GM23338 (cell line): ENCODE measurements at places on chromosomes 13 and 19. TPM values are rescaled to one million over a fixed set of nuclear protein-coding genes. Genes with fewer than 3 reads are reported as not detected.
A peak's percentile ranks its signal among the peaks of the same experiment; 100 is the strongest.

- H3K27ac ChIP-seq, result no peak overlapping the region
- H3K4me1 ChIP-seq, result no peaks in the 10 kb centered on the region
- peaks cover 9% of the 10 kb centered on the region for H3K27me3 ChIP-seq
- DNase-seq, result no peak
- H3K4me3 ChIP-seq, result no peak overlapping the region
- no peaks in the 10 kb centered on the region for H3K36me3 ChIP-seq
Observed at GRCh38 chr19:43814663-43815352, 12.3 kb upstream of the ZNF283 start.

DNA sequence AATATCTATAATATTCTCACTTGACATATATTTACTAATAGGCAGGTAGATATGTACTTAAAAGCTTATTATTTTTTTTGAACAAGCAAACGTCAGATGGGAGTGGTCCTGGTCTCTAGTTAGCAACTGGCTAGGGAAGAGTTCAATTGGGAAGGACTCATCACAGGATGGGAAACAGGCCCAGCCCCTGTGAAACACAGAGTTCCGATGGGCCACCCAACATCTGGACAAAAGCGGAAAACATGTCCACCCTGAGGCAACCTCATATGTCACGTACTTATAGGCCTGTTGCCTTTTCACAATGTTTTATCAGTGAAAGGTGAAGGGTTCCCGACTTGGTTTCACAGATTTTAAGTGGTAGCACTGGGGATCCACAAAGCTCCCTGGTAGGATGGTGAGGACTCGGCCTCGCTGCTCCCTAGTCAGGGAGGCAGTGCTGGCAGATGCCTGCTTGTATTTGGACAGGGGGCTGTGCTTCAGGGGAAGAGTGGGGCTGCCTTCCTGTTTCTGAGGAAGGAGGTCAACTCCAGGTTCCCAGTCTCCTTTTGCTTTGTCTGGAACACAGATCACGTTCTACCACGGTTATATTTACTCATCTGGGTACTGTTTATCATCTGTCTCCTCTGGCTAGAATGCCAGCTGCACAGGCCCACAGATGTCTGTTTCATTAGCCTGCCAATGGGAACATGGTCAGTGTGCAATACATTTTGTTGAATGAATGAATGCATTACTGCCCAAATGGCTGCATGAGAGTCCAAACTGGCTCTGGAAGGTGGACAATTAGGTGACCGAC lies 49.4 kb upstream of the SLC15A1 start:
- H3K36me3 ChIP-seq, result no peaks in the 10 kb centered on the region
- peaks cover under 1% of the 10 kb centered on the region; the same call in 1 of the 2 replicates for H3K4me1 ChIP-seq
- DNase-seq, result no peak
- no peaks in the 10 kb centered on the region for H3K27me3 ChIP-seq

The OR7E24 gene
- not detected in 2 replicates for total RNA-seq

The PEX11G gene
- 1.2 and 2.2 TPM in 2 replicates for total RNA-seq

DNA sequence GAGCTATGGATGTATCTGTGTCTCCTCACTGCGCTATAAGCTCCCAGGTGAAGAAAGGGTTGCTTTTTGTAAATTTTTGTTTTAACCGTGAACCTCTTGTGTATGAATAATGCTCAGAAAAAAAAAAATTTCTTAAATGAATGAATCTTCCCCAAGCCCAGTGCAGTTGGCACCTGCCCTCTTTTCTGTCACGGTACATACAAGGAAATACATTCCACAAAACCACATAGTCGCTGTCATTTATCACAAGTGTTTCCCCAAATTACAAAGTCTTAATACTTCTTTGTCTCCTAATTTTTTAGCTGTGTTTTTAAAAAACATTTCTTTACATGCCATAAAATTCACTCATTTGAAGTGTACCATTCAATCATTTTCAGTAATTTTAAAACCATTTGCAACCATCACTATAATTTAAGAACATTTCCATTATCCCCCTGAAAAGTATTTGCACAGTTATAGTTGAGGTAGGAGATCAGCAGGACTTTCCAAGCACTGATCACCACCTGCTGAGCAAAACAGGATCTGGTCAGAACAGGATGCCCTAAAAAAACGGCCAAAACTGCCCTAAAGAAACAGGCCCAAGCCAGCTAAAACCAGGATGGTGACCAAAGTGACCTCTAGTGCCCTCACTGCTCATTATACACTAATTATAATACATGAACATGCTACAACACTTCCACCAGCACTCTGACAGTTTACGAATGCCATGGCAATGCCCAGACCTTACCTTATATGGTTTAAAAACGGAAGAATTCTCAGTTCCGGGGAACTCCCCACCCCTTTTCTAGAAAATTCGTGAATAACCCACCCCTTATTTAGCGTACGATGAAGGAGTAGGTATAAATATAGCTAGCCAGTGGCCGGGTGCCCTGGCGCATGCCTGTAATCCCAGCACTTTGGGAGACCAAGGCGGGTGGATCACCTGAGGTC lies 1.3 kb upstream of the TEX30 start:
- H3K4me3 ChIP-seq, result no peak overlapping the region
- H3K36me3 ChIP-seq, result no peaks in the 10 kb centered on the region
- DNase-seq, result peak; percentile 17
- no peaks in the 10 kb centered on the region; the same call in 1 of the 2 replicates for H3K4me1 ChIP-seq
- H3K27ac ChIP-seq, result no peak overlapping the region

DNA sequence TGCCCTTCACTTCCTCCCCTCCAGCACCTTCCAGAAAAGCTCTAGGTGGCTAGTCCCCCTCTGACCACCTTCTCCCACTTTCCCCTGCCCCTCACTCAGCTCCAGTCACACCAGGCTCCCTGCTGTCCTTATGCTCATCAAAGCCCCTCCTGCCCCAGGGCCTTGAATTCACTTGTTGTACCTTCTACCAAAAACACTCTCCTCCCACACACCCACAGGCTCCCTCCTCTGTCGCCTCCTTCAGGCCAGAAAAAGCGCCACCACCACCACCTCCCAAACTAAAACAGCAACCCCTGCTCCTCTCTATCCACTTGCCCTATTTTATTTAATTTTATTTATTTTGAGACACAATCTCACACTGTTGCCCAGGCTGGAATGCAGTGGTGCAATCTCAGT lies 4.8 kb upstream of the CEACAM16 start:
- no peaks in the 10 kb centered on the region for H3K27me3 ChIP-seq
- no peaks in the 10 kb centered on the region for H3K36me3 ChIP-seq
- H3K4me3 ChIP-seq, result no peak overlapping the region
- no peak overlapping the region for H3K27ac ChIP-seq
